Stimulated activated CD8-positive, alpha-beta memory T cell treated with anti-CD3 and anti-CD28 coated beads, Interleukin-2, amount 100 ng/mL, for 1 hour (primary cell): ENCODE measurements at places on chromosomes 5 and 9.

- no peak for DNase-seq
These were observed 124.5 kb upstream of the GNA14 start for GRCh38 chr9:77772646-77773045.

- no peak for DNase-seq
These were observed 35.0 kb upstream of the TDRD7 start for GRCh38 chr9:97376902-97377301.

DNA sequence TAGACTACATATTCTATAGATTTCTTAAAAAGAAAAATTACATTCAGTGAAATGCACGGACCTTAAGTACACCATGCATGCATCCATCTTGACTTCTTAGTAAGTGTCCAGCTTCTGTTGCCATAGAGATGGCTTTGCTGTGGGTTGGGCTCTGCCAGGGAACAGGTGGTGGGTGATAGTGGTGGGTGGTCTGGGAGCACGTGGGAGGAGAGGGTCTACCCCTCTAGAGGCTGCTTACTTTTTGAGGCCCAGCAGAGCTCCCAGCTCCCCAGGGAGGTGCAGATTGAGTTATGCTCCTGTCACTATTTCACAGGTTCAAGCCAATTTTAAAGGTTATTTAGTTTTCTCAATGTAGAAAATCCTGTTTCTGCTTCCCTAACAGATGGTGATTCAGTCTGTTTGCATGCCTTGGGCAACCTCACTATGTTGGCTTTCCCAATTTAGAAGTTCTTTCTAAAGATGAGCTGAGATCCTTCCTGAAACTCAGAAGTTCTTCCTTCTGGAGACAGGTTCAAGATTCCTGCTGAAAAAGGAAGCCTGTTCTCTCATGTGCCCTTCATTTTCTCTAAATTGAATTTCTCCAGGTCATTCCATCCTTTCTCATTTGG is 107.4 kb upstream of the LHFPL2 start:
- no peak for DNase-seq

DNA sequence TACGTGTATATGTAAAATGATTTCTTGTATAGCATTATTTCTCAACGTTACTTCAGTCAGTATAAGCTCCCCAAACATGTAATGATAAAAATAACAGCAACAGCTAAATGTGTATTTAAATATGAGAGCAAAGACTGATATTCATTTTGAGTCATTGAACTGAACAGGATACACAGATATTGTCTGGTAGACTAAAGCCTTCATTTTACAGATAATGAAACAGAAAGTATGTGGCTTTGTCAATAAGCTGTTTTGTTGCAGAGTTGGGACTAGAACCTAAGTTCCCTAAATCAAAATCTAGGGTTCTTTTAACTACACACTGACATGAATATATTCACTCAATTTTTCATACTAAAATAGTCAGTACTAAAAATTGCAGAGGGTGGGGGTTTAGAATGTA is 80.4 kb upstream of the MARCHF11 start:
- no peak for DNase-seq

DNA sequence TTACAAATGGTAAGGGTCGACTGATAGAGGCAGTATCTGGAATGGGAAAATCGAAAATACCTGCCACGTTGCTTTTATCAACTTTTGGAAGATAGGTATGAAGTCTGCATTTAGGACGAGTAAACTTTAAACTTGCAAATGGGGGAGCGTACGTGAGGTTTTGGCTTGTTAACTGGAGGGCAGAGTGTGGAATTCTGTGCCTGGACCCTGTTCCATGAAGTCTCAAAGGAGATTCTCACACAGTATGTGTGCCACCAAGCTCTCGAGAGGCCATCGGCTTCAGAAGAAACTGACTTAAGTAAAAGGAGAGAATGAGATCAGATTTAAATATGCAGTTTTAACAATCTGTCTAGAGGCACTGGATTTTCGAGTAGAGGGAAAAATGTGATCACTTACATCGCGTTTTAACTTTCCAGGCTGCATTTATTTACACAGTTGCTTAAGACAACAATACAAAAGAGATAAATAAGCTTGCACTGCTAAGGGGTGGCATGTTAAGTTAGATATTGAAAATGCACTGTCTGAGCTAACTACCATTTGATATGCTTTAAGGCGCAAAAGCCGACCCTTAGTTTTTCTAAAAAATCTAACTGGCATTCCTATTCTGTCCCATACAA is 401.6 kb downstream of the EBF1 start:
- no peak for DNase-seq

- no peak for DNase-seq
These were observed 1.3 kb downstream of the BRD3 start for GRCh38 chr9:134066526-134066912.

- no peak for DNase-seq
These were observed 24.2 kb downstream of the LSM11 start for GRCh38 chr5:157767689-157768088.
